HCT116 (cell line): ENCODE measurements at places on chromosomes 3 and 15.

DNA sequence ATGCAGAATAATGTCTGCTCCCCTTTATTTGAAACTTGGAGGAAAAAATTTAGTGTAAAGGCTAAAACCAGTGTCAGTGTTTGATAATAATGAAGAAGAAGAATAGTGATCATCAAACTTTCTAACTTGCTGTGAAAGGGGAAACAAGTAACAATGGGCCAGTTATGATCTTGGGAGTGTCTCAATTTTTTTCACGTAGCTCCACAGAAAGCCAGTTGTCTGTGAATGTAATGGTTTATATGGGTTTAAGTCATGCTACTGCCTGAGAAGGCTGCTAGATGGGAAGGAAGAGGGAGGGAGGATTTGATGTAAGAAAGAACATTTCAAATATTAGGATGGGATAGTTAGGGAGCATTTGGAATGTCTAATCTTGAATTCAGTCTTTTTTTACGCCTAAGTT is 21.1 kb upstream of the SSR3 start:
- no peaks in the 10 kb centered on the region for H3K27me3 ChIP-seq
- H3K36me3 ChIP-seq = no peaks in the 10 kb centered on the region
- DNase-seq = no peak
- H3K4me1 ChIP-seq = no peaks in the 10 kb centered on the region
- H3K27ac ChIP-seq = no peak overlapping the region
- no peak overlapping the region for H3K4me3 ChIP-seq

DNA sequence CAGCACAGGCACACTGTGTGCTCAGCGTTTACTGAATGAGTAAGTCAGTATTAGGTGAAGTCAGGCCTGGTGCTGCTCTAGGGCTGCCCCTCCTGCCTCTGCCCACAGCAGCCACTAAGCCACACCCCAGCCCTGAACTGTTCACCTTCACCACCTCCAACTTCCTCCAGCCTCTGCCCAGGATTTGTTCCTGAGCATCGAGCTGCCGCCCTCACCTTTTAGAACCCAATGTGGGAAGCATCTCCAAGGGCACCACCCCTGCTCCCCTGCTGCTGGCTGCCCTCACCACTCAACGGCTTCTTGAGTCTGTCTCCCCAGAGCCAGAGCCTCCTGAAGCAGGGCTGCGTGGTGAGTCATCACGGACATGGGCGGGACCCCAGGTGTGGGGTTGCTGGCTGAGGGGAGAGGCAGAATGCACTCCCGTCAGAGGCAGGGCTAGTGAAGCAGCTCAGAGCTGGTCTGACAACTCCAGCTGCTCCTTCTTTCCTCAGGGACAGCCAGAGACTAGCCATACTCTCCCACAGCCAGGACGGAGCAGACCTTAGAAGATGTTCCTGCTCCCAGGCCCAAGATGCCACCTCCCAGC is 5.8 kb downstream of the HYAL2 start:
- peak overlapping the region; percentile 98 for H3K27ac ChIP-seq
- DNase-seq = peak; percentile 93
- 0 out of 2 replicates have a peak, but pooled peaks cover 2% of the 10 kb centered on the region for H3K36me3 ChIP-seq
- H3K4me3 ChIP-seq = peak overlapping the region; percentile 10
- no peaks in the 10 kb centered on the region for H3K27me3 ChIP-seq

DNA sequence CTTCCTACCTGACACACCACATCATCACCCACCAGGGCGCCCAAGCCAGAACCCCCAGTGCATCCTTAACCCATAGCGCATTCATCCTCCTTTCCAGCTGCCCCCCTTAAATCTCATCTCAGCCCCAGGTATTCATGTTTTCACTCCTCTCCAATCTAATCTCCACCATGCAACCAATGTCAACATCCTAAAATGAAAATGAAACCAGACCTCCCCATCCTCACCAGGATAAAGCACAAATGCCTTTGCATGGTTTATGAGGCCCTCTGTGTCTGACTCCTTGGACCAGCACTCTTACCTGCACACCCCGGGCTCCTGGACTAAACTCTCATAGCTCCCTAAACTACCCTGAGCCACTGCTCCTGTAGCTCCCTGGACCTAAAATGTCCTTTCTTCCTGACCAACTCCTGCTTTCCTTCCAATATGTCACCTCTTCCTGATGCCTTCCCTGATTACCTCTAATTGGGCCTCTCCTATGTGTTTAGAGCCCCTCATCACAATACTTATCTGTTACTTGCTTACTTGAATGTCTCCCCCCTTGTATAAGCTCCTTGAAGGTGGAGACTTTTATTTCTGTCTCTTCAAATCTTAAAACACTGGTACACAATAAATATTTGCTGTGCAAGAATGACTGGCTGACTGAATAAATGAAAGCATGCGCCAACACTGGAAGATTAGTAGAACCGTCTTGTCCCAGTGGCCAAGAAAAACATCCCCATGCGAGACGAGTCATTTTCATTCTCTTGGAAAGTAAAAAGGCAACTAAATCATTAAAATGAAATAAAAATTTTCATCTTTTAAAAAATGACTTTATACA is 142.5 kb downstream of the XXYLT1 start:
- H3K36me3 ChIP-seq = no peaks in the 10 kb centered on the region
- H3K27ac ChIP-seq = no peak overlapping the region
- H3K4me1 ChIP-seq = peaks cover 8% of the 10 kb centered on the region
- no peaks in the 10 kb centered on the region for H3K27me3 ChIP-seq

DNA sequence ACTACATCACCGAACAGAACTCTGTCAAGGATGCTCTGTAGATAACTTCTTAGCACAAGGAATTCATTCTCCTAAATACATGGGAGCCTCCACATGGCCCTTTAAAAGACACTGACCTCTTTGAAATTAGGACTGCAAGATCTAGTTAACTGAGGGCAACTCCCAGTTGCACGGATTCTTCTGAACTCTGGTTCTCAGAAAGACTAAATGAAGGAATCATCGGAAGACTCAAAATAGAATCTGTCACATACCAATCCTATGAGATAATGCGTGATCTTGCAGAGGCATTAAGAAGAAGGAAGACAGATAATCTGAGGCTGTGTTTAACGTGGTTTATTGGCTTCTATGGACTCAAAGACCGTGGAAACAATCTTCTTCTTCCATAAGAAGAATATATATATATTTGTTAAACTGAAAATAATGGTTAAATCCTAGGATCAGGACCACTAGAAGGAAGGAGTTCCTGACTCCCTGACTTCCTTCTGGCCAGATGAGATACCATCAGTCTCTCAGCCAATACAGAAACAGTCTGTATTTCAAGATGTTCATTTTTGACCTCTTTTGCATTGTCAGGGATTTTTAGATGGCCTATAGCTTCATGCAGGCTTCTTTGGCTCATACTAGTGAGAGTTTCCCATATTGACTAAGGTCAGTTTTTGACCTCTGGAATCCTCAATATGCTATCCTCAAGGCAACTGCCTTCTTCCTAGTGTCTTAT is 33.9 kb upstream of the TBC1D23 start:
- no peak overlapping the region for H3K27ac ChIP-seq
- DNase-seq = no peak
- H3K4me3 ChIP-seq = no peak overlapping the region
- no peaks in the 10 kb centered on the region for H3K4me1 ChIP-seq

DNA sequence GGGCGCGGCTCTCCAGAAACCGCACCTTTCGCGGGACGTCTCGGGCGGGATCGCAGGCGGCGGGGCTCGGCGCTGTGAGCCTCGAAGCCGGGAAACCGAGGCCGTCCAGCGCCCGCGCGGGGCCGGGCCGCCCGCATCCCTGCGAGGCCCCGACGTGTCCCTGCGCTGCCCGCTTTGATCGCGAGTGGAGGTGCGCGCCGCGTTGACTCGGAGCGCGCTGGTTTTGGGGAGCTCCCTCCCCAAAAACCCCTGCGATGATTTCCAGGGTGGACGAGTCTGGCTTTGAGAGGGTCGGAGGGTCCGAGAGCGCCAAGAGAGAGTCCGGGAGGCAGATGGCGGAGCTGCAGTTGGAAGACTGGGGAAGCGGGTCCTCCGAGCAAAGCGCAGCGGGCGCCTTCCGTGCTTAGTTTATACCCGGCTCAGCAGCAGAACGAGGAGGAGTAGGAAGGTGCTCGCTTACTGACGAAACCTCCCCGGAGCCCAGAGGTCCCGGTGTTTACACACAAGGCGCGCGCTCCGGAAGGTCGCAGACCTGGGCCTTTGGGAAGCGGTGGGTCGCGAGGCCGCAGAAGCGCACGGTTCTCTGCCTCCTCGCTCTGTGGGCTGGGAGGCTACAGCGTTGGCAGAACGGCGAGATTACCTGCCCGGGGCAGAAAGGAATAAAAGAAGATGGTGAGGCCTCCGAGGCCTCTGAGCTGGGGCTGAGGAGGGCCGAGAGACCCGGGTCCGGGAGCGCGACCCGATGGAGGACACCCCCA is 687 bp downstream of the ALDH1A3 start:
- no peaks in the 10 kb centered on the region for H3K27me3 ChIP-seq
- H3K27ac ChIP-seq = peak overlapping the region; percentile 73
- no peak for DNase-seq

- no peaks in the 10 kb centered on the region for H3K36me3 ChIP-seq
- H3K4me3 ChIP-seq = no peak overlapping the region
- no peak for DNase-seq
- H3K27me3 ChIP-seq = peaks cover 34% of the 10 kb centered on the region; the same call in 1 of the 2 replicates
- no peak overlapping the region for H3K27ac ChIP-seq
- H3K4me1 ChIP-seq = no peaks in the 10 kb centered on the region
These were observed 333.1 kb downstream of the RORA start for GRCh38 chr15:60895986-60896385.
